ENCODE measurements at places on chromosomes 3 and 15.

DNA sequence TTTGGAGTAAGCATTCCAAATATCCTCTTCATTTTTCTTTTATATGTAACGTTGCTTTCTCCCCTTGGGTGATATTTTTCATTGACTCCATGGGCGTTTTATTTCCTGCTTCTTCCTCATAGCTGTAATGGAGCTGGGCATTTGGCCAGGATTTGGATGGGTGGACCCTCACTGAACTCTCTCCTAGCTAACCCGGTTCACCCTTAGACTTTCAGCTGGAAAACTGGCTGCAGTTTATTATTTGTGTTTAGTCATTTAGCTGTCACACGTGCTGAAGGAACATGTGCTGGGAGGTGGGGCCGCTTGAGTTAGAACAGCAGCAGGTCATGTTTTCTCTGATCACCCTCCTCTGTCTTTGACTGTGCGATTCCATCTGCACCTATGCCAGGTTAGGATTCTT lies 407.6 kb downstream of the ZIC1 start:
- peak; percentile 12 for DNase-seq

DNA sequence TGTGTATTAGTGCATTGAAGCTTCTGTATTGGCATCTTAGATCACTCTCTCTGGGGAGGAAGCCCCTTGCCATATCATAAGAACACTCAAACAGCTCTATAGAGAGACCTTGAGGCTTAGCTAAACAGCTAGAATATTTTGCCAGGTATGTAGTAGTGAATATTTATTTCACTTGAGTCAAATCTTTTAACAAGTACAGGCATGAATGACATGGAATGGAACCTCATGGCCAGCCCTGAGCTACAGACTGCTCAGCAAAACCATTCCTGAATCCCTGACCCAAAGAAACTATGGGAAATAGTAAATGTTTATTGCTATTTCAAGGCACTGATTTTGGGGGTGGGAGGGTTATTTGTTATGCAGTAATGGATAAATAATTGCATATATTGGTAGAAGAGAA lies 604.8 kb downstream of the MECOM start:
- DNase-seq = no peak

- peak; percentile 54 for DNase-seq
Observed at GRCh38 chr15:80418892-80419537, 14.8 kb downstream of the ARNT2 start.

DNA sequence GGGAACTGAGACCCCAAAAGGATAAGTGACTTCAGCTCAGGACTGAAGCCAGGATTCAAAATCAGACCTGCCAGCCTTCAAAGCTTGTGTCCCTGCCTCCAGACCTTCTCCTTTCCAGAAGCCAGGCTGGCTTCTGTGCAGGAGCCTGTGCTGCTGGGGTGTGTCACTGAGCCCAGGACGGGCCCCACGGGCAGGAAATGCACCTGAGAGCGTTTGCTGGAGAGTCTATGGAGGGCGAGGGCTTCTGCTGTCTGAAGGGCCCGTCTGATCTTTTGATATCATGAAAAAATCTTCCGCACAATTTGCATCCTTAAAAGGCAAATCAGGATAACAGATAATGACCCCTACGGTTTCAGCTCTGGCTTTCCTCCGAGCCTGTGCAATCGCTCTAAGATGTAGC lies 125.4 kb downstream of the FAM43A start:
- no peak for DNase-seq

GRCh38 chr3:11410564-11410963 lies 138.4 kb downstream of the ATG7 start:
- DNase-seq = no peak

GRCh38 chr3:156630081-156630772 lies 44.2 kb upstream of the TIPARP start:
- peak; percentile 50 for DNase-seq

- no peak for DNase-seq
Observed at GRCh38 chr15:67189326-67190051, 65.0 kb downstream of the AAGAB start.

- DNase-seq = no peak
Observed at GRCh38 chr3:122233101-122233952, 49.9 kb downstream of the CASR start.

Measured in fibroblast of skin of abdomen (primary cell).